NCI-H2081 (cell line): ENCODE measurements at places on chromosomes 16 and 17.

GRCh38 chr17:65998675-65999074 lies 193.3 kb downstream of the CEP112 start:
- DNase-seq: no peak

- DNase-seq: no peak
Measured at GRCh38 chr16:324451-325334, 27.8 kb downstream of the AXIN1 start.

DNA sequence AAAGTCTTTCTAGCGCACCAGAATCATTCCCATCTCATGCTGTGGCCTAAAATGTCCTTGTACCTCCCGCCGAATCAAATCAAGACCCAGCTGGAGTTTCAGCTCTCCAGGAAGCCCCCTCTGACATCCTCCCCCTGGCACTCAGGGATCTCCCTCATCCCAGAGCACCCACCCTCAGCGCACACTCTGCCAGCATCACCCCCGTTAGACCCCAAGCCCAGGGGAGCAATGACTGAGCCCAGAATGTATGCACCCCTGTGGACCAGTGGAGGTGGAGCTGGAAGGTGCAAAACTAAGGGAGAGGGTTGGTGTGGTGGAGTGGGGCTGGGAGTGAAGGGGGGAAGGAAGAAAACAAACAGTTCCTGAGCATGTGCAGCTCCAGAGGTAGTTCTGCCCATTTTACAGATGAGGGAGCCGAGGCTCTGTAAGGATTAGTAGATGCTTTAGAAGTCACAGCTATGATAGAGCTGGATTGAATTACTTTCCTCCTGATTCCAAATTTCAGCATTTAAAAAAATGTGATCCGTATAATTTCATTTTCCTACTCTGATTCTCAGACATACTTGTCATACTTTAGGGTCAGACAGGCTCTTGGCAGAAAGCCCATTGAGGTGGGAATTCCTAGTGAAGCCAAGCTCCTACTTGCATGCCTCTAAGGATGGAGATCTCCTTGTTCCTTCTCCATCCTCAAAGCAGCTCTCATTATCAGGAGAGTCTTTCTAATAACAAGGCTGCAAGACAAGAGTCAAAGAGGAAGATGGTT lies 242.7 kb downstream of the KATNIP start:
- no peak for DNase-seq

GRCh38 chr16:57785924-57786323 lies 16.4 kb downstream of the KIFC3 start:
- no peak for DNase-seq

GRCh38 chr17:57442914-57443571 lies 186.7 kb downstream of the MSI2 start:
- DNase-seq: no peak

DNA sequence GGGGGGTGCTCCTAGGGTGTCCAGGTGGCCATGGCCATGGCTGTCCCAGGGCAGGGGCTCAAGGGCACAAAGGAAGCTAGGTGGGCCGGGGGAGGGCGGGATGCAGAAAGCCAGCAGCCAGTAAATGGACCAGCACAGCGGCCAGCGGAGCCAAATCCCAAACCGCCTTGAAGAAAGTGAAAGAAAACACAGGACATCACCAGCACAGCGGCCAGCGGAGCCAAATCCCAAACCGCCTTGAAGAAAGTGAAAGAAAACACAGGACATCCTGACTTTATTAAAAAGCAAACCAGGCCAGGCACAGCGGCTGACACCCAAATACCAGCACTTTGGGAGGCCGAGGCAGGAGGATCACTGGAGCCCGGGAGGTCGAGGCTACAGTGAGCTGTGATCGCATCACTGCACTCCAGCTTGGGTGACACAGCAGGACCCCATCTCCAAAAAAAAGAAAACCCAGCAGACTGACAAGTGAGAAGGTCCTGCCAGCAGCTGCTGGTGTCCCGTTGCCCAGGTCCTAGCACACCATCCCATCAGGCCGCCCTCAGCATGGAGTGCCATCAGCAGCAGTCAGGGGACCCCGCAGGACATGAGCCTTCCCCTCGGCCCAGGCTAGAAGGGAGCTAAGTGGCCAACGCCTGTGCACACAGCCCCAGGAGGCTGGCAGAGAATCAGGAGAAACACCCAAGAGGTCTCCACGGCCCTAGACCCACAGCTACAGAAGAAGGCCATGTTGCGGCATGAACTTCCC lies 17.0 kb downstream of the SLC38A10 start:
- no peak for DNase-seq

DNA sequence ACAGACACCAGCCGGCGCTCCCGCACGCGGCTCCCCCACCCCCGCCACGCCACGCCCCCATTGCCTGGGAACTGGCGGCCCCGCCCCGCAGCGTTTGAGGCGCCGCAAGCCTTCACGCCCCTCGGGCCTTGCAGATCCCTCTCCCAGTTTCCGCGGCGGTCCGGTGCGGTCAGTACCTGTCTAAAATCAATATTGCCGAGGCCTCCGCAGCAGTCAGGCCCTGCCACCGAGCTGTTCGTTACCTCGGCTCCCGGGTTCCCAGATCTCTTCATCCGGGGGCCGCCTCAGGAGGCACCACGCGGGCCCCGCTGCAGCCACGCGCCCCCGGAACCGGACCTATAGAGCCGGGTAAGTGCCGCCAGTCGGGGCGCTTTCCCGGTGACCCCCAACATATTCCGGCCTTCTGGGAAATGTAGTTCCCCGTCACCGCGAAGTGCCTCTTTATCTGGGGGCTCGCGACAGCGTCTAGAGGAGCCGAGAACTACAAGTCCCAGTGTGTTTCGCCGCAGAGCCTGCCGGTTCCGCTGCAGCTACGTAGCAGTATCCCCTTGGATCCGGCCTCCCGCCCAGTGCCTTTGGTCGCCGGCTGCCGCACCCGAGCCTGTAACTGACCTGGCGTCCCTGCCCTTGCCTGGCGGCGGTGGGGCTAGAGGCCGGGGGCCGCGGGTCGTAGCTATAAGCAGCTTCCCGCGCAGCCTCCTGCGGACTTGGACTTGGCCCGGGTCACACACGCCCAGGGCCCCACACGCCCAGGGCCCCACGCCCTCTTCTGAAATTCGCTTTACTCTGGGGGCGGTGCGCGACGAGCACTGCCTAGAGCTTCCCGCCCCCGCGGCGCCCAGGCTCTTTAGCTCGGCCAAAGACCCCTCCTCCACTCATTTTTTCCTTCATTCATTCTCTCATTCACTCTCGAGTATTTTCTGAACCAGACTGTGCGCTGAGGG lies at the start of gene PEMT:
Gene PEMT (minus strand): TSS at position 354 of the 944 bp plus-strand sequence. CDS start 82 bp downstream, at position 272.
- DNase-seq: peak; percentile 95

DNA sequence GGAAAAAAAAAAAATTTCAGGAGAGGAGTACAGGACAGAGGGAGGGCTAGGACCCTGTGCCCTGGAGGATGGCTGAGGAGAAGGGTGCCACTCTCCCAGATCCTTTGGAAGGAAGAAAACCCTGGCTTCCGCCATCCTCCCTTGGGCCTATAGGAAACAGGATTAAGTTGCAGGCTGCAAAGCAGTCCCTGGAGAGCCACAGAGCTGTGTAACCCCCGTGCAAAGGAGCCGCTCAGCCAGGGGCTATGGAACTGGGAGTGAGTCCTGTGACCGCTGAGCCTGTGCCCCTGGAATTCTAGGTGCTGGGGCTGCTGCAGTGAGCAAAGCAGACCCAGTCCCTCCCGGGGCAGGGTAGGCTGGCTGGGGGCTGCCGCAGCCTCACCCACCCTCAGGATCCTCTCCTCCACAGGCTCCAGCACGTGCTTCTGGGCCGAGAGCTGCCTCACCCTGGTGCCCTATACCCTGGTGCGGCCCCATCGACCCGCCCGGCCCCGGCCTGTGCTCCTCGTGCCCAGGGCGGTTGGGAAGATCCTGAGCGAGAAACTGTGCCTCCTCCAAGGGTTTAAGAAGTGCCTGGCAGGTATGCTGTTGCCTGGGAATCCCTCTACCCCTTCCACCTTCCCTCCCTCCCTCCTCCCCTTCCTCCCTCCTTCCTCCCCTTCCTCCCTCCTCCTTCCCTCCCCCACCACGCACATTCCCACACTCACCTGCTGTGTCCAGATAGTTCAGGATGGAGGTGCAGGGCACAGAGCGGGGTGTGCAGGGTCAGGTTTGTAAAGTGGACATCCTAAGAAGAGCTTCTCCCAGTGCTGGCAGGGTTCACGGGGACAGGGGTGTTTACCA lies 15.3 kb downstream of the SGSH start:
- DNase-seq: no peak

DNA sequence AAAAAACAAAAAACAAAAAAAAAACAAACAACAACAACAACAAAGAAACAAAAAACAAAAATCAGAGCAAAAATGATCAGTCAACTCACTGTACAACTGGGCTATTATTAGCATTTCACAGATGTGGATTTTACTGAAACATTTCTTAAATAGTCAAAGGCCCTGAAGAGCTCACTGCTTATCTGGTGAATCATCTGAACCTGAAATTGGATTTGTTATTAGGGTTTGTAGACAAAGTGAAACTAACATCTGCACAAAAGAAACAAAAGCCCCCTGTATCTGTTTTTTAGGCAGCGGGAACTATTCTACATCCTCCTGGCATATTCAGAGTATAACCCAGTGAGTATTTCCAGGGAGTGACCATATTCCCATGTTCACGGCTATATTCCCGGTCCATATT lies 32.6 kb upstream of the KSR1 start:
- DNase-seq: no peak

GRCh38 chr17:79246225-79247190 lies 171.9 kb downstream of the ENGASE start:
- no peak for DNase-seq

DNA sequence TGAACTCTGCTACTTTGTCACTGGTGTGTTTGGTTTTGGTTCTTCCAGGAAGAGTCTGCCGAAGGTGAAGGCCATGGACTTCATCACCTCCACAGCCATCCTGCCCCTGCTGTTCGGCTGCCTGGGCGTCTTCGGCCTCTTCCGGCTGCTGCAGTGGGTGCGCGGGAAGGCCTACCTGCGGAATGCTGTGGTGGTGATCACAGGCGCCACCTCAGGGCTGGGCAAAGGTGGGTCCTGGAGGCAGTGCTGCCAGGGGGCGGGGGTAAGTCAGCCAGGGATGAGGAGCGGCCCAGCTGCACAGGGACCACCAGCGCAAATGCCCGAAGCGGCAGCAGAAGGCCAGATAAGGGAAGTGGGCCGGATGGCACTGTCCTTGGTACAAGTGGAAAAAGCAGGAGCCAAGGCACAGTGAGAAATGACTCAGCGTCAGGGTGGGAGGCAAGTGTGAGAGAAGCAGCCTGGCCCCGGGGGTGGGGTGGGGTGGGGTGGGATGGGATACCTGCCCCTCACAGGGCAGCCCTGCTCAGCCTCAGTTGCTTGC lies 41.9 kb downstream of the TMEM11 start:
- DNase-seq: no peak

DNA sequence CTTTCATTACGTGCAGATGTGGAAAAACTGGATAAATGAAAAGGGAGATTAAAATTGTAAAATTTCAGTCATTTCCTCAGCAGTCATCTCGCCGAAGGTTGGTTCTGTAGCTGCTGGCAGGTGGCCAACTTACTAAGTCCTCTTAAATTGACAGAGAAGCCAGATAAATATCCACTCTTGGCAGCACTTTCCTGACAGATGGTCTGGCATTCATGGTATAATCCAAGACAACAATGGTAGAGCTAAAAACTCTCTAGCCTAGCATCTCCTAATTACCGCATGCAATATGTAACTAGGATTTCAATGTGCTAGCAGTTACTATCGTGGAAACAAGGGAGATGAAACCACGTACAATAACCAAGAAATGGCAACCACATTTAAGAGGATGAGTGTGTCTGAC lies 306.3 kb downstream of the CNTNAP4 start:
- DNase-seq: peak; percentile 73

GRCh38 chr17:79294459-79295071 lies 219.9 kb downstream of the ENGASE start:
- DNase-seq: no peak

DNA sequence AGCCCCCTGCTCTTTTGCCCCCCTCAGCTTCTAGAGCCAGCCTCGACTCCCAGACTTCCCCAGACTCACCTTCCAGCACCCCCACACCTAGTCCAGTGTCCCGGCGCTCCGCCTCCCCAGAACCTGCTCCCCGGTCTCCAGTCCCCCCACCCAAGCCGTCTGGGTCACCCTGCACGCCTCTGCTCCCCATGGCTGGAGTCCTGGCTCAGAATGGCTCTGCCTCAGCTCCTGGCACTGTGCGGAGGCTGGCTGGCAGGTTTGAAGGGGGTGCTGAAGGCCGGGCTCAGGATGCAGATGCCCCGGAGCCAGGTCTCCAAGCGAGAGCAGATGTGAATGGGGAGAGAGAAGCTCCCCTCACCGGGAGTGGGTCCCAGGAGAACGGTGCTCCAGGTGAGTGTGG lies 2.2 kb downstream of the ARHGEF15 start:
- no peak for DNase-seq

GRCh38 chr16:23959752-23960072 lies 123.9 kb downstream of the PRKCB start:
- DNase-seq: no peak

DNA sequence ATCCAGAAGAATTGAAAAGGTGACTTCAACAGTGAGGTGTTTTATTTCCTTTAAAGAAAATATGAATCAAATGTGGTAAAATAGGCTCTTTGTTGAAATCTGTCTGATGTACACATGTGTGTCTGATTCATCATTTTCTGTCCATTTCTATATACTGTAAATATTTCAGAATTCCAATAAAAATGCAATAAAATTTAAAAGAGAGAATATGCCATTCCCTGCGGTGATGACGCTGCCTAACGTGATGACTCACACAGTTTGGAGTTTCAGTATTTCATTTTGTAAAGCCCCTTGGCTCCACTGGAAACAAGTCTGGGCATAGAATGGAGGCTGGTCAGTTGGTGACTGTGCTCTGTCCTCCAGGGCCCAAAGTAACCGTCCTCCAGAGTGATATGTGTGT lies 482.5 kb upstream of the CDH5 start:
- no peak for DNase-seq

- no peak for DNase-seq
Measured at GRCh38 chr17:39252788-39253460, 27.2 kb upstream of the STAC2 start.

- no peak for DNase-seq
Measured at GRCh38 chr16:28898266-28898665, 20.0 kb downstream of the ATP2A1 start.

- no peak for DNase-seq
Measured at GRCh38 chr16:65124212-65124548, 2.3 kb upstream of the CDH11 start.
